CD4-positive, alpha-beta T cell treated with Interleukin-10 for 1 hour (primary cell): ENCODE measurements at places on chromosomes 5 and 9.
A peak's percentile ranks its signal among the peaks of the same experiment; 100 is the strongest.

GRCh38 chr9:116390303-116391228 lies 237.0 kb downstream of the PAPPA start:
- no peak for DNase-seq

GRCh38 chr9:122797316-122798063 lies 2.4 kb upstream of the OR1K1 start:
- no peak for DNase-seq

DNA sequence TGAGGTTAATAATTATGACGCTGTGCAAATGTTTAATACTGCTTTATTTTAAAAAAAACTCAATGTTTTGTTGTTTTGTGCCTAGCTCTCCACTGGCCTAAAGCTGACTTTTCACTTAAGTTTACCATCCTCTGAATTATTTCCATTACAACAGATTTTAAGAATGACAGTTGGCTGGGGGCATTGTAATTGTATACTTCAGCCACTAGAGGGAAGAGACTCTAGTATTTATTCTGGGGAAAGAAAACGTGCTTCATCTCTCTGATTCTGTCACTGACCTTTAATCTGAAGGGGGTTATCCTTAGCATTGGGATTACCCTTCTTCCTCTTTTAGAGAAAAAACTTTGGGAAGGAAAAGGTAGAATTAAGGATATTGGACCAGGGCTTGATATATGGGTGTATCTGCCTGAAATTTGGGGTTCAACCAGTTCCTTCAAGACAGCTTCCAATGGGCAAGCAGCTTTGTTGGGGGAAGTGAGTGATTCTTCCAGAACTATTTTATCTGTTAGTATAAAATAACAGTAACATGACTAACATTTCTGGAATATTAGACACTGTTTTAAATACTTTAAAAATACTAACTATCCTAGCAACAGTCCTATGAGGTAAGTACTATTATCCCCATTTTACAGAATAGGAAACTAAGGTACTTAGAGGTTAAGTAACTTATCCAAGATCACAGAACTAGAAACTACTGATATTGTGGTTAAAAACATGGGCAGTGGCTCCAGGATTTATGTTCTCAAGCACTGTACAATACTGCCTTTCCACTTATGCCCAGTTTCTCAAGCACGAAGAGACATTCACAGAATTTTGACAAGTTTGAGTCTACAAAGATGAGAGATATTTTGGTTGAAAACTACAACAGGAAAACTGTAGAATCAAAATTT lies 208.4 kb downstream of the CD180 start:
- peak; percentile 52 for DNase-seq

DNA sequence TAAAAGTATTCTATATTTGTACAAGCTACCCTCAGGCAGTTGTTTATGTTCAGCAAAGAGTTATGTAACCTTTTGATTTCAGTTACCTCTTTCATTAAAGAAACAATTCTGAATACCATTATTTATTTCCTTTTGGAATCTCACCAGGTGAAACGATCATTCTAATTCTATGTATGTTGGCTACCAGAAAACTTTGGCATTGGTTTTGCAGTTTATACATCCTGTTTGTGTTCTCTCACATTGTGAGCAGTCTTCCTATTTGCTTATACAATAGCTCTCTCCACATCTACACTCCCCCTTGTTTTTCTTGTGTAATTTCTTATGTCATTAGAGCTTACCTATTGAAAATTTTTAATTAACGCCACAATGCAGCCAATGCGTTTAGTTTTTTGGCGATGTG lies 276.0 kb upstream of the MPDZ start:
- DNase-seq: no peak

DNA sequence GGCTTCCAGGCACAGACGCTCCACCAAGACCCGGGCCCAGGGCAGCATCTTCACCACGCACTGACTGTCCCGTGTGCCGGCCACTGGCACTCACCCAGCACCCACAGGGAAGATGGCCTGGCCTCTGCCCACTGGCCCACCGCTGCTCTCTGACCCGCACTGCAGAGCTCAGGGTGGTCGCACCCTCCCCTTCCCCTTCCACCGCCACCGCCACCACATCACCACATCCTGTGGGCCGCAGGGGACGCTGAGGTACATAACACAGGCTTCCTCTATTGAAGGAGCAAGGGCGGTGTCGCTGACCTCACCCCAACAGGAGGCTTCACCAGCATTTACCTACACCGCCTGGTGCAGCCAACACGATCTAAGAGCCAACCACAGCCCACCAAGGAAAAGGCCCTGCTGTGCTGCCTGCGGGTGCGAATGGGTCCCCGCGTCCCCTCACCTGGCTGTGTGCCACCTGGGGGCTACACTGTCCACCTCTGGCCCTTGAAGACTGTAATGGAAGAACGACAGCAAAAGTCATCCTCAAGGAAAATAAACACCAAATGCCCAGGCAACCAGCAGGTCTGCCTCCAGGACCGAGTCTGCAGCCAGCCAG lies 101.8 kb downstream of the CAMSAP1 start:
- no peak for DNase-seq

- DNase-seq: no peak
Observed at GRCh38 chr5:149917073-149917676, 27.4 kb downstream of the PDE6A start.

GRCh38 chr9:10366171-10366779 lies 246.5 kb downstream of the PTPRD start:
- DNase-seq: no peak

- DNase-seq: no peak
Observed at GRCh38 chr5:9529041-9529480, 16.8 kb downstream of the SEMA5A start.

GRCh38 chr5:159616952-159617351 lies 286.7 kb upstream of the IL12B start:
- no peak for DNase-seq

DNA sequence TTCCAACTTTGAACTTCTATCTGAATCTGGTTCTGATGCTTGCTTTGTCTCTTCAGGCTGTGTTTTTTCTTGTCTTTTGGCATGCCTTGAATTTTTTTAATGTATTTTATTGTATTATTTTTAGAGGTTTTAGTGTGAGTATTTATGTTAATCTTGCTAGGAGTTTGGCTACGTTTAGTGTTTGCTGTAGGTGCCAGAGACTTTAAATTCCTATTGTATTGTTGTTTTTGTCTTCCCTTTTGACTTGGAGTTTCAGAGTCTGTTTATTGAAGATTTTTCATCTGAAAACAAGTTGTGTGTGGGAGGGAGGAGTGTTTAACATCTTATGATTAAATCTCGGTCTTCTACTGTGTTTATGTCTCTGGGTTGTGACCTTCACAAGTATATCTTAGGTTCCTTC lies 956.8 kb downstream of the TLE1 start:
- no peak for DNase-seq

DNA sequence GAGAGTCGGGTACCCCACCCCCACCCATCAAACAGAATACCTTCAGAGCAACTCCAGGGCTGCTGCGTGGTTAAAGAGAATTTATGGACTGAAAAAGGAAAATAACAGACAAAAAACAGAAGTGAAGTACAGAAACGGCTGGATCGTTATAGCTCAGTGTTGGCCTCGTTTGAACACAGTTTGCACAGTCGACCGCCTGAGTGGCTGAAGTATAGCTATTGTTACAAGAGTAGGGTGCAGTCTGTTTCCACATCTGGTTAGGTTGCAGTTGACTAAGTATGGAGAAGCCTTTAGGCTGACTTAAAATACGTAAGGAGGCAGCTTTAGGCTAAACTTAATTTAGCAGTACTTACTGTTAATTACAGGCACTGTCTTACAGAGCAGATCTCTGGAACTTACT lies 121.2 kb downstream of the GCNT1 start:
- no peak for DNase-seq

- peak; percentile 51 for DNase-seq
Observed at GRCh38 chr5:109857405-109858031, 167.8 kb downstream of the MAN2A1 start.

- DNase-seq: no peak
Observed at GRCh38 chr5:172919525-172920446, 39.4 kb upstream of the RPL26L1 start.

- no peak for DNase-seq
Observed at GRCh38 chr5:102289251-102289899, 6.7 kb downstream of the SLCO4C1 start.

- no peak for DNase-seq
Observed at GRCh38 chr9:26462751-26463150, 429.9 kb downstream of the CAAP1 start.

DNA sequence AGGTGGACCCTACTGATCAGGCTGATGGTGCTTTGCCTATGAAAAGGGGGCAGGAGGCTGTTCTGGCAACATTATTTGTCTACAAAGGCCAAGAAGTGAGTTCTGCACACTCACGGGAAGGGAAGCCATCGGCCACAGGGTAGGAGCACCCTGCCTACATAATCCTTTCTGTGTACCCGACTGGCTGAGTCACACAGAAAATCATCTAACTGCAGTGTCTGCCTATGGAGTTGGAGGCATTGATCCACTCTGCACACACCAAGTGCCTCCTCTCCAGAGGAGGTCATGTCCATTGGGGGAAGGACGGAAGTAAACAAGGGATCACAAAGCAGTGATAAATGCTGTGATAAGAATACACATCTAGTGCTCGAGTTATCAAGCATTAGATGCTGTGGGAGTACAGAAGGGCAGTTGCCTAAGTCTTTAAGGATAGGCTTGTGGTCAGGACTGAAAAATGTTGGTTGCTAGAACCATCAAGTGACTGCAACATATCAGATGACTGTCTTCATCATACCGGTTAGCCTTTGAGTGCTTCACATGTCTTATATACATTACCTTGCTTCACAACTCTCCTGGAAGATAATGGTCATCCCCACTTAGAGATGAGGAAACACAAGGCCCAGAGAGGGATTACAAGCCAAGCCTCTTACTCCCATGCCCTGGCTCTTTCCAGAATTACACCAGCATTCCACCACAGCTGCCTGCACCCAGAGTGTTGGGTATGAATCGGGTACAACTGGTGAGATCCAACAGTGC lies 1.3 kb upstream of the SLC2A8 start:
- DNase-seq: no peak

DNA sequence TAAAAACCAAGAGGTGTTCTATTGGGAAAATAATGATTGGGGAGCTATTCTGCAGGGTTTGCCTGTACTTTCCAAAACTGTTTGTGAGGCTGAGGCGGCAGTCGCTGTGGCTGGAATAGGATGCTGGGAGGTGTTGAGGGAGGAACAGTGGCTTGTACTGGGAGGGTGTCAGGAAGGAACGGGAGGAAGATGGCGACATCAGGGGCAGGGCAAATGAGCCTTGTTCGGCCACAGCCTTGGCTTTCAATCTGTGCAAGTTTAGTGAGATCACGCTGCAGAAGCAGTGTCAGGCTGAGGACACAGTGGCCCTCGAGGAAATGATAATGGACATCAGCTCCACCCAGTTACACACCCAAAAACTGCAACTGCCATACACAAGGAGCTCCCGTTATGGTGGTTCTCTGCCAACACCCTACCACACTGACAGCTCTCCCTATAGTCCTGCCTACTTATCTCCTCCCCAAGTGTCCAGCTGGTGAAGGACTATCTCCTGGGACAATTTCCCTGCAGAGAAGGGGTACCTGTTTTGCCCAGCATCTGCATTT lies 27.3 kb downstream of the KIF2A start:
- DNase-seq: no peak

DNA sequence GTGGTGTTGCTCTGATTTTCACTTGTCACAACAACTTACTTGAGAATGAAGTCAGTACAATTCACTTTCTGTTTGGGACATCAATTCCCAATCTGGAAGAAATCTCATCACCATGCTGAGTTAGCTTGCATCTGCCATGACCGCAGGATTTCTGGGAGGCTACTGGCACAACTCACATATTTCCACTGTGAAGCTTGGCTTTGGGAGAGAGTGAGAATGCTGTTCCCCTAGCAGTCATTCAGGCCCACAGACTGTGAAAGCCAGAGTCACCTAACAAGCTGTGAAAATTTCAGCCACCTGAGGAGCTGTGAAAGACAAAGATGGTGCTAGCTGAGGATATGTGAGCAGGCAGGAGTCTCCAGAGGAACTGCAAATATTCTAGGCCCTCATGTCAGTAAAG lies 365.2 kb upstream of the TUSC1 start:
- DNase-seq: no peak

DNA sequence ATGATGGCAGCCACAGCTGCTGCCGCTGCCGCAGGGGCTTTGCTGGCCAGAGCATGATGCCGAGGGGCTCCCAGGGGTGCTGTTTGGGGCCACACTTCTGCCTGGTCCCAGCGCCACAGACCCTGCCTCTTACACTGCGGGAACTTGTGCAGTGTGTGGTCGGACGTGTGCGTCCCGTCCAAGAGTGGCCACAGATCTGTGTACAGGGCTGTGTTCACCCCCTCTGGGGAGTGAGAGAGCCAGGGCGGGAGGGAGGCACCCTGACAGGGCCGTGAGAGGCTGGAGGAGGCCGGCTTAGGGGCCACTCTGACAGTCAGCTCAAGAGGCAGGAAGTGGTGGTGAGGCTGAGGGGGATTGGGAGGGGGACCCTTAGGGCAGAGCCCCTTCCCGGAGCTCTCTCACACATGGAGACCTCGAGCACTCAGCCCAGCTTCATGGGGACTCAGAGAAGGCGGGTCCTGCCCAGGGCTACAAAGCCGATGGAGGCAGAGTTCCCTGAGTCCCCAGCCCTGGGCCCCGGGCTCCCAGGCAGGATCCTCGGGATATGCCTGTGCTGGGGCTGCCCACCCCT lies 13.1 kb upstream of the CARD19 start:
- no peak for DNase-seq

DNA sequence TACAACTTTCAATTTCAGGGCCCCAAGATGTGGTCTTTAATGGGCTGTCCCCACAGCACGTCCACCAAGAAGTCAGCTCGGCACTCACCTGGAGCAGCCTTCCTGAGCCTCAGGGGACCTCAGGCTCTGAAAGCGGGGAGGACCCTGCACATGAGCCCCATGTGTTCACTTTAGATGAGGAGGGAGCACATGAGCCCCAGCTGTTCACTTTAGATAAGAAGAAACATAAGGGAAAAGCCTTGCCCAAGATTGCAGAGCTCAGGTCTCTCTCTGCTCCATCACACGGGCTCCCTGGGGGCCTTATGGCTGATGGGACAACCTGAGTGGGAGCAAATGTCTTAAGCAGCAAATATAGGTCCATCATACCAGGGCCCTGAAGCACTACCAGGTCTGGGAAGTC lies 56.4 kb downstream of the NIPSNAP3B start:
- no peak for DNase-seq

DNA sequence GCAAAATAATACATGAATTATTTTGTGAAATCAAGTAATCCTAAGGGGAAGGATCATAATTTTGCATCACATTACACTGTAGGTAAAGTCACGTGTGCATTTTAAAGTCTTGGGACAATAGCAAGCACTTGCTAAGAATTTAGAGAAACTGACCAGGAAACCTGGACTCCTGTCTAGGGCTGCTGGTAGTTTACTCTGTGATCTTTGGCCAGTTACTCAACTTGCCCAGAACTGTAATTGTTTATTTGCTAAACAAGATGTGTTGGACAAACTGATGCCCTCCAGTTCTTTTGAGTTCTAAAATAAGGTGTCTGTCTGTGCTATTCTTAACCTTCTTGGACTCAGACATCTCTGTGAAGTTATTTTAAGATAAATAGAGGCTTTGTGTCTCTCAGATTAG lies 594.8 kb upstream of the DMAC1 start:
- no peak for DNase-seq

- no peak for DNase-seq
Observed at GRCh38 chr5:133405275-133406034, 206.9 kb downstream of the FSTL4 start.

DNA sequence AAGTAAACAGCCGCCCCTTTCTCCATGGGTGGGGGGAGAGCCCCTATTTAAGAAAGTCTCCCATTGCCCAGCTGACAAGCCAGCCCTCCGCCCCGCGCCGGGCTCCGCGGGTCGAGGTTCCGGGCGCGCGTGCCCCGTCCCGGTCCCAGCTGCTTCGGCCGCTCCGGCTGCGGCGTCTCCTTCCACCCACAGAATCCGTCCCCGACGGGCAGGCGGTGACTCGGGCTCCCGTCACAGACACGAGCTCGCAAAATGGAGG lies 223 bp downstream of the NR3C1 start:
- DNase-seq: no peak
